ENCODE measurements at places on chromosomes 2 and 18.

- DNase-seq, result no peak
These were observed 296.2 kb upstream of the SMIM21 start for GRCh38 chr18:75723521-75724340.

DNA sequence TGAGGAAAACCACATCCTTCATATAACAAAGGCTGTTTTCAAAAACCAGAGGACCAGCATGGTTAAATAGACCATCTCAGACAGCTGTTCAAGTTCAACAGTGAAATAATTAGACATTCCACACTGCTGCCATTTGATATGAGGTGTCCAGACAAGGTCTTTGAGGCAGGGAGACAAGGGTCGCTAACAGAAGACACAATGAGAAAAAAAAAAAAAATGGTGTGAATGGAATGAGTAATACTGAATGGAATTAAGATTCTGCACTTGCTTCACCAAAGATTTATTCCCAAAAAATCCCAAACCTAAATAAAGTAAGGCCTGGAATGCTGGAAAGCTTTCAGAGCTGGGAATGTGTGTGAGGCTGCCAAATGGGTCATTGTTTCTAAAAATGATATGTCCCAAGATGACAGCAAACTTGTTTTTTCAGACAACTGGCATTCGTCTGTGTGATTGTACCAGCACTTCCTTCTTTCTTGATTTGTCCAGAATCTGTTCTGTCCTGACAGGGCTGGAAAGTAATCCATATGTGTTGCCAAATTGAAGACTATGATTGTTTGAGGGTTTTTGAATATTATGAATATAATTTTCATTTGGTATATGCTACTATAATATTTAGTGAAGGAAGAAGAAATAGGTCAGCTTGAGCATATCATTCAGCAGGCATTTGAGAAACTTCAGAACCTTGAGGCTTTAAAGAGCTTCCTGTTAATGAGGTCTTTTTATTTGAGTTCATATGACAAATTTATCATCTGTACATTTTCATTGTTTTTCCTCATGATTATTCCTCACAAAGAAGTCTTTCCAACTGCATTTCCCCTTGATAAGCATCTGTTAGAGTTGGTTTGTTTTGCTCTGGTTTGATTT, 85.2 kb upstream of the ITGA4 start:
- DNase-seq, result peak; percentile 57

DNA sequence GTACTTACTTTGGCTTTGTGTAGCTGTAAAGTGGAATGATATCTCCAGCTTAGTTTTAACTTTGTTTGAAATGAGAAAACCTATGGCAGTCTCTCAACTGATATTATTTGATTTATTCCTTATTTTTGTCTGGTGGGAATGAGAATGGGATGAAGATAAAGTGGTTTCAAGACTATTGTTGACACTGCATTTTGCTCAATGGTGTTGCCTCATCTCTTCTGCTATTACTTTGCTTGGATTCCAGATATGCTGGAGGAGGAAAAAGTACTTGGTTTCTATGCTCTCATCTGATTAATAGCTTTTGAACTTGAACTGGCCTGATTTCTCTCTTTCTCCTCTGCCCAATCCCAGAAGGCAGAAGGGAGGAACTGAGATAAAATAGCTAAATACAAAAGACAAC, 198.2 kb downstream of the CTNNA2 start:
- DNase-seq, result no peak

GRCh38 chr2:150873396-150873772, 385.9 kb upstream of the RND3 start:
- no peak for DNase-seq

- peak; percentile 23 for DNase-seq
These were observed 107.7 kb downstream of the ATL2 start for GRCh38 chr2:38269421-38269820.

DNA sequence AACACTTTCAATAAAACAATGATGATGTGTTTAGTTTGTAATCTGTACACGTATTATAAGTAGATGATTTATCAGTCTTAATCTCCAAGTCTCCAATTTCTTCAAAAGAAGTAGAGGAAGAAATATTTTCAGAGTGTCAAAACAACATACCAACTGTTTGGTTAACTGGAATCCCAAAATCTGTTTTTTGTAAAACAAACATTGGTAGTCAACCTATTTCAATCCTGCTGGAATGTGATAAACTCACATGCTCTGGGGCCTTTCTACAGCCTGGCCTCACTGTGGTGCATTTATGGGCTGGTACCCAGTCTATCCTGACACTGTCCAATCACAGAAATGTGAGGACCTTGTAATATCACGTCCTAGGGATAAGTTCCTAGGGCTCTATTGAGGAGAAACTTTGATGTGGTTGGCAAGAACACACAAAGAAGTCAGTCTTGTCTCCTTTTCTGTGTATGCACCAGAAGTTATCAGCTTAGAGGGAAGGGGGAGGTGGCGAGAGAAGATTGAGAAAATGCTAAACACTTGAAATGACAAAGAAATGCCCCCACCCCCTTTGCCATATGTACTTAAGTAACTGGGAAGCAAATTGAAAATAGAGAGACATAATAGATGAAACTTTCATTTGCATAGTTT, 47.2 kb downstream of the PRKRA start:
- DNase-seq, result no peak

DNA sequence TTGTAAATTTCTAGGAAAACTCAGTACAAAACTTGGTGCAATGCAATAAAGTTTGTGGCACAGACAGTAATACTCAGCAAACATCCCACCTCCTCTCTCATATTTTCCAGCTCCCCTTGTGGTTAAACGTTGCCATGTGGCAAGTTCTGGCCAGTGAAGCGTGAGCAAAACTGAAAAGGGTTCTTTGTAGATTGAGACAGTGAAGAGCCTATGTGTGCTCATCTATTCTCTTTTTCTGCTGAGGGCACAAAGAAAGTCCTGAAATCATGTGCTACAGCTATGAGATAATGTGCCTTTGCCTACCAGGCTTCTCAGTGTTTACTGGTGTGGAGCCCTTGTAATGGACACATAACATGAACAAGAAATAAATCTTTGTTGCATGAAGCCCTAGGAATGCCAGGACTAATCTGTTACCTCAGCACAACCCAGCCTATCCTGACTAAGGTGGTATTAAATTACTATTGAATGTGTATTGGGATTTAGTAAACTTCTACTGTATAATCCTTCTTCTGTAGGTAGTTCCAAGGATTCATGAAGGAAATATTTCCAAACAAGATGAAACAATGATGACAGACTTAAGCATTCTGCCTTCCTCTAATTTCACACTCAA, 13.0 kb upstream of the TYMS start:
- DNase-seq, result no peak

DNA sequence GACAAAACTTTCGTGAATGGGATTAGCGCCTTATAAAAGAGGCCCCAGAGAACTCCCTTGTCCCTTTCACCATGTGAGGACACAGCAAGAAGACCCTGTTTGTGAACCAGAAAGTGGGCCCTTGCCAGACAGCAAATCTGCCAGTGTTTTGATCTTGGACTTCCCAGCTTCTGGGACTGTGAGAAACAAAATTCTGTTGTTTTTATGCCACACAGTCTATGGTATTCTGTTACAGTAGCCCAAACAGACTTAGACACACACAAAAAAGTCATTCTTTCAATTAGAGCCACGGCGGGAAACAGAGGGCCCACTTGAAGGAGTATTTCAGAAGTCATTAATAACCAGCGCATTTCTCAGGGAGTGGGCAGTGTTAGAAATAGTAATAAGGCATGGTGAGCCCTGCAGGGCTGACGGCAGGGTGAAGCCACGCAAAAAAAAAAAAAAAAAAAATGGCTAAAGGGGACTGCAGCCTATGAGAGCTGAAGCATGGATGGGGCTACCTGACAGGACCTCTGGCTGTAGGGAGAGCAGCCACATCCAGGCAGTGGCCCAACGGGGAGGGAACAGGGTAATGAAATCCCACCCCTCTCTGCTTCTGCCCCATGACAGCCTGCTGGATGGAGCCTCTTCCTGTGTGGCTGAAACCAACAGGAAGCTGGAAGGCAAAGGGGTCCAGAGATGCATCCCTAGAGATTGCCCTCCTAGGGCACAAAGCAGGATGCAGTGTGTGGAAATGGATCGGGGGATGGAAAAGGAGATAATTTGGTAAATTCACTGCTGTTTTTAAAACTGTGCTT, 189.3 kb downstream of the KCNS3 start:
- DNase-seq, result no peak

- peak; percentile 60 for DNase-seq
These were observed 42.4 kb downstream of the MEIS1 start for GRCh38 chr2:66477135-66477842.

DNA sequence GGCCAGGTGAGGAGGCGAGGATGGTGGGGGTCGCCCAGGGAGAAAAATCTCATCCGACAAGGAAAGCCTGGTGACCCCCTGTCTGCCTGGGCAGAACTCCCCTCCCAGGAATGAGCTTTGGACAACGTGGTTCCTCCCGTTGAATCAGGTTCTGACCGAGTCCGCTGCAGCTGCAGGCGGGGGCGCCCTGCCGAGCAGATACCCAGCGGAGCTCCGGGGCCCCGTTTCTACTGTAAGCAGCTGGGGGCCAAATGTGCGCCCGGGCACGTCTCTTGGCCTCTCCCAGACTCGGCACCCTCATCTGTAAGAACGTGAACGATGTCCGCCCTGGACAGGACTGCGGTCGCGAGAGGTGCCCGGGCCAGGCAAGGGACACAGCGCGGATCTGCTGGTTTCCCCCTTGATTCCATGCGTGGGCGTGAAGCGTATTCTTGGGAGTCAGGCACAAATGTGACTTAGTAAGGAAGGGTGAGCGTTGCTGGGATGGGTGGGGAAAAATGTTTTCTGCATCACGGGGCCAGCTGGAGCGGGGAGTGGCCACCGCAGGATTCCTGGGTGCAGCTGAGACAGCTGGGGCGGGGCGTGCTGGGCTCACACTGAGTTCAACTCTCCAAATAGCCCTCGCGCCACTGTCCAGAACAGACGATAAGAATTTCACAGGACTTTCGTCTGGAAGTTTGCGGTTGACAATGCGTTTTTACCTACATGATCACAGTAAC, 20.2 kb upstream of the TUBB6 start:
- DNase-seq, result peak; percentile 95

All from IMR-90 (cell line).